H9 (cell line): ENCODE measurements at places on chromosomes 11 and 22. TPM values are rescaled to one million over a fixed set of nuclear protein-coding genes. Genes with fewer than 3 reads are reported as not detected.

The DSCAML1 gene
- total RNA-seq = 0.15 and 0.42 TPM in 2 replicates

The OR2AG1 gene
- not detected in 2 replicates for total RNA-seq

The CRACR2B gene
- 28.8 and 29.0 TPM in 2 replicates for total RNA-seq

The SLC37A4 gene
- 41.0 and 42.0 TPM in 2 replicates for total RNA-seq

The OR4A16 gene
- not detected in 2 replicates for total RNA-seq

The CNTN5 gene
- not detected in 2 replicates for total RNA-seq

The BTG4 gene
- total RNA-seq = not detected in 2 replicates

The CEP126 gene
- total RNA-seq = 1.2 TPM in 2 replicates

The RTN4RL2 gene
- total RNA-seq = 7.0 and 7.1 TPM in 2 replicates

The ACRV1 gene
- total RNA-seq = not detected in 2 replicates

The OR56A1 gene
- 0.07 TPM in 2 replicates for total RNA-seq

The CAT gene
- 9.9 and 10.4 TPM in 2 replicates for total RNA-seq

The KCNA4 gene
- not detected in 2 replicates for total RNA-seq

The TEX12 gene
- total RNA-seq = 0.22 and 0.31 TPM in 2 replicates

The TRIM6 gene
- 14.1 and 17.9 TPM in 2 replicates for total RNA-seq

The ABTB2 gene
- 5.3 and 5.5 TPM in 2 replicates for total RNA-seq

The CBLIF gene
- total RNA-seq = not detected in 2 replicates

The OR6T1 gene
- not detected in 2 replicates for total RNA-seq

The PTPMT1 gene
- 66.0 and 72.9 TPM in 2 replicates for total RNA-seq

The PTPRCAP gene
- total RNA-seq = 1.7 and 1.9 TPM in 2 replicates

The CELSR1 gene
- total RNA-seq = 21.2 and 22.6 TPM in 2 replicates

The MFRP gene
- not detected in 2 replicates for total RNA-seq

The LRRC75B gene
- 16.4 and 18.1 TPM in 2 replicates for total RNA-seq

The SMTNL1 gene
- 0.18 TPM in 1 of 2 replicates, not detected in the other for total RNA-seq

The NRXN2 gene
- 3.9 and 4.8 TPM in 2 replicates for total RNA-seq

The CDC45 gene
- 32.7 and 35.7 TPM in 2 replicates for total RNA-seq

The ST13 gene
- total RNA-seq = 345 and 353 TPM in 2 replicates
